ENCODE measurements at places on chromosomes 3 and 15.

DNA sequence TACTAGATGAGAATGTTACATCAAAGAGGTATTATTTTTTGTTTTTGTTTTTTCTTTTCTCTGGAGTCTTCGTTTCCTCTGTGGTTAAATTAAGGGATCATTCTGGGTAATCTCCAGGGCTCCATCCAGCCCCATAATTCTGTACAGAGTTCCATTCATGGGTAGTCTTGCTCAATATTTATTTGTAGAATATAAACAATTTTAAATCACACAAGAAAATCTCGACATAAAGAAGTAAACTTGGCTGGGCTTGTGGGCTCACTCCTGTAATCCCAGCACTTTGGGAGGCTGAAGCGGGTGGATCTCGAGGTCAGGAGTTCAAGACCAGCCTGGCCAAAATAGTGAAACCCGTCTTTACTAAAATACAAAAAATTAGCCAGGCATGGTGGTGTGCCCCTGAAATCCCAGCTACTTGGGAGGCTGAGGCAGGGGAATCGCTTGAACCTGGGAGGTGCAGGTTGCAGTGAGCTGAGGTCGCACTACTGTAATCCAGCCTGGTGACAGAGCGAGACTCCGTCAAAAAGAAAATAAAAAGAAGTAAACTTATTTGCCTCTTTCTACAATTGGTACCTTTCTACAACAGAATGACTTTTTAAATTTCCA lies 166.8 kb upstream of the TGFBR2 start:
- DNase-seq: no peak

- DNase-seq: no peak
Measured at GRCh38 chr3:144670571-144670970, 698.9 kb downstream of the DIPK2A start.

- peak; percentile 66 for DNase-seq
Measured at GRCh38 chr15:45891766-45892165, 256.9 kb downstream of the SQOR start.

DNA sequence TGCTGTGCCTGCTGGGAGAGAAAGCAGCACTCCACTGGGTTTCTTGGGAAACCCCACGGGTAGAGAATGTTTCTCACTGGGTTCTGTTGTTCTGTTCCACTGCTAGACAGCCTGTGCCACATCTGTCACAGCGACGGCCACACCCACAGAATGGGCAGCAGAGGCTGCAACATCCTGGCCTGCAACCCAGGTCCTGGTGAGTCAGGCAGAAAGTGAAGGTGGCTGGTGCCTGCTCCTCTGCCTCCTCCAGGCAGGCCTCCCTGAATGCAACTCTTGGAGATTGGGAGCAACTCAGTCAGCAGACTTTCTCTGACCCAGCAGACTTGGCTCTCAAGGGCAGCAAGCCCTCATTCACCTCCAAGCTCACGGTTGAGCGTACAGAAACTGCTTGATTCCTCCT lies 13.0 kb downstream of the C3orf18 start:
- DNase-seq: no peak

Measured in BJ (cell line).